ENCODE measurements at places on chromosomes 7 and 10.

GRCh38 chr10:59060852-59061251, 115.6 kb upstream of the PHYHIPL start:
- no peaks in the 10 kb centered on the region for H3K36me3 ChIP-seq
- no peak overlapping the region for H3K27ac ChIP-seq
- H3K27me3 ChIP-seq: no peaks in the 10 kb centered on the region

DNA sequence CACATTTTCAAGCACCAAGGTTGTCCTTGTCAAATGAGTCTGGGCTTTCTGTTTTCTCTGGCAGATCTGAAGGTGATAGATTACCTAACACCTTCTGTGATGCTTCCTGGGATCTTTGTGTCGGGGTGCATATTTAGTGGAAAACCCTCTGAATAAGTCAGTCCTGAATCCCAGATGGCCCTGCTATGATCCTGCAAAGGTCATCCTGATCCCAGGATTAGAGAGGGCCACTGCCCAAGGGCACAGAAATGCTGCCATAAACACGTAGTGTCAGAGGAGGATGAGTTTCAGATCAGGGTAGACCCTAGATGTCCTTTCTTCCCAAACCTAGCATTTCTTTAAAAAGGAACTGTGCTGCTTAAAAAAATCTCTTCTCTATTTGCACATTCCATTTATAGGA, 19.0 kb downstream of the AGR2 start:
- H3K36me3 ChIP-seq: no peaks in the 10 kb centered on the region
- no peak for DNase-seq

- peak; percentile 76 for DNase-seq
- H3K4me3 ChIP-seq: peak overlapping the region; percentile 92
- peaks cover 44% of the 10 kb centered on the region for H3K4me1 ChIP-seq
- peaks cover 18% of the 10 kb centered on the region for H3K36me3 ChIP-seq
These were observed 2.1 kb downstream of the SNX10 start for GRCh38 chr7:26293569-26294308.

DNA sequence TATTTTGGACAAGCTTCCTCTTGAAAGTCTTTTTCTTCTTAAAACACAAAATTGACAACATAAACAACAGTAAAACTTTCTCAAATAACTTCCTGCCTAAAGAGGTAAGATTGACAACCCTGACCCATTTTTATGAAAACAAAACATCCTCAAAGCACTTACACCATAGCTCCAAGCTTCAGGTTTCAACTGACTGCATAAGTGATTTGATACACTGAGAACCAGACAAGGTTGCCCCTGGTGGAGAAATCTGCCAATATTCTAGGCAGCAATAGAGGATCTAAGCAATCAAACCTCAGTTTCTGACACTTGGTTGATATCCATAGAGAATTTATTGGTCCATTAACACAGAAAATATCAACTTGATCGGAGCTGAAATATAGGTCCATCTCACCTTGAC, 147.8 kb downstream of the ELAPOR2 start:
- no peaks in the 10 kb centered on the region for H3K36me3 ChIP-seq
- H3K27ac ChIP-seq: no peak overlapping the region
- H3K27me3 ChIP-seq: no peaks in the 10 kb centered on the region
- H3K4me1 ChIP-seq: no peaks in the 10 kb centered on the region
- H3K4me3 ChIP-seq: no peak overlapping the region
- no peak for DNase-seq

- H3K4me3 ChIP-seq: no peak overlapping the region
- H3K27me3 ChIP-seq: no peaks in the 10 kb centered on the region
- no peak for DNase-seq
- H3K36me3 ChIP-seq: no peaks in the 10 kb centered on the region
- H3K4me1 ChIP-seq: no peaks in the 10 kb centered on the region
These were observed 1094.0 kb downstream of the KCNMA1 start for GRCh38 chr10:76543655-76544054.

- no peak for DNase-seq
- H3K27me3 ChIP-seq: peaks cover 4% of the 10 kb centered on the region
- no peak overlapping the region for H3K27ac ChIP-seq
- no peaks in the 10 kb centered on the region for H3K36me3 ChIP-seq
- H3K4me3 ChIP-seq: no peak overlapping the region
These were observed 146.9 kb downstream of the KCNMA1 start for GRCh38 chr10:77490534-77491314.

DNA sequence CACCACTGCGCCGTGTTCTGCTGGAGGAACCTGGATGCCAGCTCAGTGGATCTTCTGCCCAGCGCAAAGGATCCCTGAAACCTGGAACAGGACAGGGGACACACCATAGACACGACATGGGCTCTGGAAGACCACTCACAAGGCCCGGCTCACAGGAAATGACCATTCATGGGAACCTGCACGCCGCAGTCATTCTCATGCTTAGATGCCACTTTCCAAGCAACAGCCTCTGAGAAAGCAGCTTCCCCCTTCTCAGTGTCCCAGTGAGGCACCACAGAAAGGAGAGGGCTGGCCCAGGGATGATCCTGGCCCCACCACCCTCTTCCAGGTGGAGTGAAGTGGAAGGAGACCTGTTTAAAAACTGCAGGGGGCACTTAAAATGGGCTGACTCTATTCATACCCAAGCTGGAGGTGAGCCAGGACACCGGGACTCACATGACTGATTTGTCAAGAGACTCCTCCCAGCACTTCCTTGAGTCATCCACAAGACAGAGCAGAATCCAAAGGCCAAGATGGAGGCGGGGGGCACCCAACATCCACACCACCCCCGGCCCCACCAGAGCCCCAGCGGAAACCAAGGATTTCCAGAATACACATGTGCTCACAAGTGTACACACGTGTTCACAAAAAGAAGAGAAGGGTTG, 11.2 kb downstream of the CTBP2 start:
- DNase-seq: no peak
- no peaks in the 10 kb centered on the region for H3K36me3 ChIP-seq
- H3K4me3 ChIP-seq: no peak overlapping the region
- H3K4me1 ChIP-seq: no peaks in the 10 kb centered on the region
- no peak overlapping the region for H3K27ac ChIP-seq

DNA sequence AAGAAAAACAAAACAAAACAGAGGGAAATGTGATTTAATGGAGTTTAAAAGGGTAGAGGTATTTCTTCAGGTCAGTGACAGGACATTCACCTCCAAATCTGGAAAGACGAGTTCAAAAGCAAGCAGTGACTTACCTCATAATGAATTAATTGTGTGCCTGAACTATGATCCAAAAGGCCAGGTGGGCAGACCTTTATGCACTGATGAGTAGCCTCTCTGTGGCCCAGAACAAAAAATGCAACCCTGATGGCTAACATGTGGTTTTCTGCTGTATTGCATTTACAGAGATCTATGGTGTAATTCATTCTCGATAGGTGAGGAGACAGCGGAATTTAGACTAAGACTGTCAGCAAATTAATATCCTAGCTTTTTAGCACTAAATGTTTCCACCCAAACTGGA, 142.0 kb downstream of the HDAC9 start:
- peaks cover 18% of the 10 kb centered on the region for H3K4me1 ChIP-seq
- H3K4me3 ChIP-seq: no peak overlapping the region
- DNase-seq: no peak
- peak overlapping the region; percentile 32 for H3K27ac ChIP-seq
- H3K36me3 ChIP-seq: no peaks in the 10 kb centered on the region

Data from activated T-helper 1 cell treated with anti-CD3 and anti-CD28 coated beads, Interleukin-12 subunit alpha, Interleukin-12 subunit beta, Interleukin-2, Interleukin-4 antibody, amounts not matched to agents 30 ng/mL and 10 ng/mL and 1 ng/mL, durations not matched to agents 14 hours and 24 hours and 36 hours (primary cell).